Activated CD4-positive, CD25-positive, alpha-beta regulatory T cell treated with anti-CD3 and anti-CD28 coated beads, Interleukin-2, amount 50 U/mL, for 72 hours (primary cell): ENCODE measurements at places on chromosomes 3 and 15.

- no peak for DNase-seq
Measured at GRCh38 chr15:27932600-27932999, 166.5 kb downstream of the OCA2 start.

GRCh38 chr3:121796970-121797369 lies 37.9 kb downstream of the IQCB1 start:
- no peak for DNase-seq

DNA sequence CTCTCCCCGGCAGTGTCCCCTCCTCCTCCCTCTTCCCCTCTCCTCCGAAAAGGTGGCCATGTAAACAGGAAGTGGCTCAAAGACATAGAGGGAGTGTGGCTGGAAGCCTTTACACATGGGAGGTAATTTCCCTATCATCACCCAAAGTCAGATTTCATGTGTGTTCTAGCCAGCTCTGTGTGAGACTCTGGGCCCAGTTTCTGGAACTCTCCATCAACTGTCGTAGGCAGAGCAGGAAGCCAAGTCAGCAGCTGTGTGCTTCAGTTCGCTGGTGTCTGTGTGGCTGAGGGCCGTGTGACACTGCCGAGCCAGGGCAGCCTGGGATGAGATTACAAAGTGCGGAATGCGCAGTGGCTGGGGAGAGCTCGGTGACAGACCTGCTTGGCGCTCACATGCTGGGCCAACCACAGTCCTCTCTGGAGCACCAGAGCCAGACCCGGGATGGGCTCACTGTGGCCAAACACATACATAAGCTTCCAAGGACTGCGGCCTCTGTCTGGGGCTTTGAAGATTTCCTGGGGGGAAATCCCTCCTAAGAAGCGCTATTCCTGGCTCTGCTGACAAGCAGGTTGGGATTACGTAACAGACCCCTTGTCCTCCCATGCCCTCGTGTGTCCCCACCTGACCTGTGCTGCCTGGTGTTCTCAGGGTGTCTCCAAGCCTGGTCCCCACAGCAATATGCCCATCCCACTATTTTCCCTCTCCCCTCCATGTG lies 50.7 kb downstream of the UMPS start:
- DNase-seq: no peak

- DNase-seq: no peak
Measured at GRCh38 chr3:177601152-177601551, 403.9 kb upstream of the TBL1XR1 start.

- DNase-seq: no peak
Measured at GRCh38 chr3:149783576-149783975, 8.8 kb downstream of the ANKUB1 start.

DNA sequence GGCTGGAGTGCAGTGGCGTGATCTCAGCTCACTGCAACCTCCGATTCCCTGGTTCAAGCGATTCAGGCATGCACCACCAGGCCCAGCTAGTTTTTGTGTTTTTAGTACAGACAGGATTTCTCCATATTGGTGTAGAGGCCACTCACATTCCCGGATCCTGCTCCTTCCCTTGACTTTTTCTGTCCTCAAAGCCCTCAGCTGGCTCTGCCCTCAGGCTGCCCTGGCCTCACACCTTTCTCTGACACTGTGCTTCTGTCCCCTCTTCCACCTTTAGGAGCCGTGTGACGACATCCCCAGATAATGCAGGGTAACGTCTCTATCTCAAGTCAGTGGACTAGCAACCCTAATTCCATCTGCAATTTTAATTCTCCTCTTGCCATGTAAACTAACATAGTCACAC lies 8.6 kb upstream of the CYFIP1 start:
- DNase-seq: no peak

DNA sequence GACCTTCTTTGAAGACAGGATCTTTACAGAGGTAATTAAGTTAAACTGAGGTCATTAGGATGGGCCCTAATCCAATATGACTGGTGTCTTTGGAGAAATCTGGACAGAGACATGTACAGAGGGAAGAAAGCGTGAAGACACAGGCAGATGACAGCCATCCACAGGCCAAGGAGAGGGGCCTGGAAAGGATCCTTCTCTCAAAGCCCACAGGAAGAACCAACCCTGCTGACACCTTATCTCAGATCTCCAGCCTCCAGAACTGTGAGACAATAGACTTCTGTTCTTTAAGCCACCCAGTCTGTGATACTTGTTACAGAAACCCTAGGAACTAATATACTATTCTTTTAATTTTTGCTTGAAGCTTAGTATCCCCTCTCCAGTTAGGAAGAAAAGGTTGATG lies 74.2 kb downstream of the WDR76 start:
- no peak for DNase-seq

- no peak for DNase-seq
Measured at GRCh38 chr3:69926385-69926784, 73.1 kb upstream of the SAMMSON start.
